ENCODE measurements at places on chromosomes 2 and 18. TPM values are rescaled to one million over a fixed set of nuclear protein-coding genes. Genes with fewer than 3 reads are reported as not detected.

- peak overlapping the region; percentile 62 for H3K27ac ChIP-seq
- H3K4me1 ChIP-seq, result peaks cover 73% of the 10 kb centered on the region
- H3K36me3 ChIP-seq, result peaks cover 24% of the 10 kb centered on the region
- no peak for DNase-seq
- H3K4me3 ChIP-seq, result no peak overlapping the region
Observed at GRCh38 chr2:101831351-101831865, 133.9 kb downstream of the MAP4K4 start.

- H3K4me1 ChIP-seq, result no peaks in the 10 kb centered on the region
- no peak overlapping the region for H3K27ac ChIP-seq
- H3K4me3 ChIP-seq, result no peak overlapping the region
- H3K27me3 ChIP-seq, result no peaks in the 10 kb centered on the region
Observed at GRCh38 chr2:220219371-220219770, 591.9 kb downstream of the SLC4A3 start.

GRCh38 chr2:198004173-198004572 is 199.8 kb downstream of the PLCL1 start:
- no peak for DNase-seq
- no peaks in the 10 kb centered on the region for H3K4me1 ChIP-seq
- no peak overlapping the region for H3K27ac ChIP-seq

DNA sequence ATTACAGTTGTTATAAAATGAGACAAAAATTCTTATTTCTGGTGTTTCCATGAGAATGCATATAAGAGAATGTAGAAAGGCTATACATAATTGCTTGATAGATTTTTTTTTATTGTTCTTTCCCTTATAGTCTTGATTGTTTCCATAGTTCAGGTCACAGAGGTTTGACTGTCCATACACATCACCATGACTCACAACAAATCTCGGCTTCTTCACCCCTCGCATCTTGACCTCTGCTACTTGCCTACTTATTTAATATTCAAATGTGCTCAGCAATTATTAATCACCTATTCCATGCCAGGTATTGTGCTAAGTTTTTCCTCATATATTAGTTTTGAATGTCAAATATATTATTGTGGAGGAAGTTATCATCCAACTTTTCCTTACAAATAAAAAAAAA is 789.6 kb downstream of the RNF144A start:
- H3K27me3 ChIP-seq, result no peaks in the 10 kb centered on the region
- no peak overlapping the region for H3K4me3 ChIP-seq
- H3K4me1 ChIP-seq, result peaks cover 6% of the 10 kb centered on the region

DNA sequence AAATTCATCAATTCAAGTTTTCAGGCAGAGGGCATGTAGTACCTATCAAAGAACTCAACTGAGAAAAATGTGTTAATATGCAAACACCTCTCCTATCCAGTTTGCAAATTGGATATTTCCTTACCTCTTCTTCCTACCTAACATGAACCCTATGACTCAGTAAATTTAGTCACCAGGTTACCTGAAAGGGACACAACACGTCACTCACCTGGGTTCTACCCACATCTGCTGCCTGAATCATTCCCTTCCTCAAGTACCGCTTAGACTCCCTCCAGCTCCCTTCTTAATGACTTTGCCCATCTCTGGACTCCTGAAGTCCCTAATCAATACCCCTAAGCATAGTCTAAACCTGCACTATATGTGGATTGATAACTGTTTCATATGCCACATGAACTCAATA is 10.4 kb downstream of the ANKRD44 start:
- H3K27me3 ChIP-seq, result no peaks in the 10 kb centered on the region
- no peak overlapping the region for H3K4me3 ChIP-seq
- no peak overlapping the region for H3K27ac ChIP-seq
- DNase-seq, result no peak

DNA sequence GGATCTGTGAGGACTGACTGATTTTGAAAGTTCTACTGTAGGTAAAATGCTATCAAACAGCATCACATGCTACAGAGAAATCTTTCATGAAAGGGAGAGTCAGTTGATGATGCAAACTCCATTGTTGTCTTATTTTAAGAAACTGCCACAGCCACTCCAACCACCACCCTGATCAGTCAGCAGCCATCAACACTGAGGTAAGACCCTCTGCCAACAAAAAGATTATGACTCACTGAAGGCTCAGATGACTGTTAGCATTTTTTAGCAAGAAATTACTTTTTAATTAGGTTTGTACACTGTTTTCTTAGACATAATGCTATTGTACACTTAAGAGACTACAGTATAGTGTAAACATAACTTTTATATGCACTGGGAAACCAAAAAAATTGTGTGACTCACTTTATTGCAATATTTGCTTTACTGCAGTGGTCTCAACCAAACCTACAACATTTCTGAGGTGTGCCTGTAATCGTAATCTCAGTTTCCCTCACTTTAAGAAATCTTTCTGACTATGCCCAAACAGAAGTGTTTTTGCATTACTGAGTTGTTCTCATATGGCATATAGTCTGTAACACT is 42.8 kb downstream of the METTL8 start:
- H3K36me3 ChIP-seq, result peaks cover 2% of the 10 kb centered on the region
- DNase-seq, result no peak
- H3K27ac ChIP-seq, result peak overlapping the region; percentile 82
- H3K27me3 ChIP-seq, result no peaks in the 10 kb centered on the region
- no peak overlapping the region for H3K4me3 ChIP-seq

DNA sequence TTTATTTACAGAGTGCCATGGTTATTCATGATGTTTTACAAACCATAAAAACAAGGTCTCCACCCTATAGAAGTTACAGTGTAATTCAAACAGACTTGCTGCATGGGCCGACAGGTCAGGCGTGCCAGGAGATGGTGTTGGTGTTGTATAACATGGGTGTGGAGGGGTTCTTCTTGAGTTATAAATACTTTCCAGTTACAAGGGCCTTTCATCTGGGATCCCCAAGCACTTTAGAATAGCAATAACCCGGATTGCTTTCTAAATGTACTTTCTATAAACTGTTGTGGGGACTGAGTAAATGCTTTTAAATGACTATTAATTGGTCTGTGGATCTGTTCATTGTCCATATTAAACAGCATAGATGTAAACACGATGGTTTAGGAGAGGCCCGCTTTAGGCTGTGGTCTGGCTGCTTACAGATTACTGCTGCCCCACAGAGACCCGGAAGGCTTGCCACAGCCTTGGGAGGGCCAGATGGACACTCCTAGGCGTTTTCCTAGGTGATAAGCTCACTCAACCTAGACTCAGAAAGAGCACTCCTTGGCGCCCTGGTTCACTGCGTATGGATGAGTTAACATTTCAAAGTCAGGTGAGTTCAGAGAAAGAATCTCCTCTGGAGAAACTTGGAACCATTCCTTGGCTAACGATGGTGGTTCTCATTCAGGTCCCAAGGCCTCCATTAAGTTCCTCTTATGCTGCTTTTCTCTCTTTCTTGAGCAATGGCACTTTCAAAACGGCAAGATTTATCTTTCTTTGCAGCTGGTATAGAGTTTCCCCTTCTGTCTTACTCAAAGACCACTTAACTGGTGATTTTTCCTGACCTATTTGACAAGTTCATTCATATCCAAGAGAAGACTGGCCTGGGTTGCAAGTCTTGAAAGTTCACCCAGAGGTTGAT is 3.6 kb upstream of the KIAA2012 start:
- no peak for DNase-seq
- H3K36me3 ChIP-seq, result no peaks in the 10 kb centered on the region
- peaks cover 10% of the 10 kb centered on the region for H3K4me1 ChIP-seq

DNA sequence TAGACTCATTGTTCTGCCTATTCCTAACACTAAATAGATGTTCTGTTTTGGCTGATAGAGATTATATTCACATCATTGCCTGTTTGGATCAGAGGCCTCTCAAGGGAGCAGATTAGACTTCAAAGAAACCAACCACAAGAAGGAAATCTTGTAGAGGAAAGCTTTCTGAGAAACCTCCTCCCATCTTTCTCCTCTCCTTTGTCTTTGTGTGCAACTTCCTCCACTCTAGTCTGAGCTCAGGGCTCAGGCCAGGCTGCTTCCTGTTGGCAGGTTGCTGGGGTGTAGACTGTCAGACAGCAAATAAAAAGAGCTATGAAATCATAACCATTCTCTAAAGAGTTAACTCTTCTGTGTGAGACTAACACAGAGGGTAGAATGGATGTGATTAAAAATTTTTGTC is 113.0 kb downstream of the TGFA start:
- no peak overlapping the region for H3K27ac ChIP-seq
- H3K4me3 ChIP-seq, result no peak overlapping the region
- H3K36me3 ChIP-seq, result no peaks in the 10 kb centered on the region
- H3K4me1 ChIP-seq, result no peaks in the 10 kb centered on the region
- no peak for DNase-seq
- H3K27me3 ChIP-seq, result peaks cover 13% of the 10 kb centered on the region

GRCh38 chr2:212711856-212712255 is 173.3 kb upstream of the ERBB4 start:
- no peak overlapping the region for H3K4me3 ChIP-seq
- no peak overlapping the region for H3K27ac ChIP-seq

GRCh38 chr2:98734162-98734561 is 3.2 kb upstream of the MGAT4A start:
- peaks cover 5% of the 10 kb centered on the region for H3K4me1 ChIP-seq
- peaks cover 42% of the 10 kb centered on the region for H3K27me3 ChIP-seq
- no peak overlapping the region for H3K4me3 ChIP-seq
- H3K27ac ChIP-seq, result no peak overlapping the region
- DNase-seq, result no peak

DNA sequence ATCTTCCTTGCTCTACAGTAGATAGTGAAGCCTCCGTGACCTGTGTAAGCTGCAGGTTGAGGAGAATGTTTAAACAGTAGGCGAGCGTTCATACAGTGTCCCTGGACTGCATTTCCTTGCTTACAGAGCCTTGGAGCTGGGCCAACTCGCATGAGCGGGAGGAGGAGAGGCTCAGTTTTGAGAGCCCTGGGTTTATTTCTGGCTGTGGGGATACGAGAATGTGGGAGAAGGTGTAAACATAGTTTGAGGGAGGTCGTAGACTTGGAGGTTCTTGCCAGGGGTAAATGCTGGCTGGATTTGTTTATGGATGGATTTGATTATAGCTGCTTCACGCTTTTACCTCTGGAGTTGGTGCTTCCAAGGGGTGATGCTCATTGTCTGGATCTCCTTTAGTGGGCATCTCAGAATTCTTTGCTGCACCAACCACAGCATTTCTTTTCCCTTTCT is 20.8 kb downstream of the CRIM1 start:
- no peak overlapping the region for H3K4me3 ChIP-seq
- H3K36me3 ChIP-seq, result peaks cover 1% of the 10 kb centered on the region
- DNase-seq, result no peak
- H3K27ac ChIP-seq, result peak overlapping the region; percentile 59
- H3K4me1 ChIP-seq, result peaks cover 86% of the 10 kb centered on the region

- H3K27me3 ChIP-seq, result peaks cover 7% of the 10 kb centered on the region
- no peak for DNase-seq
- no peak overlapping the region for H3K4me3 ChIP-seq
- H3K36me3 ChIP-seq, result no peaks in the 10 kb centered on the region
Observed at GRCh38 chr2:49753344-49753985, 599.1 kb upstream of the FSHR start.

GRCh38 chr18:5891184-5891853 is 4.0 kb downstream of the TMEM200C start:
- DNase-seq, result peak; percentile 82
- H3K27ac ChIP-seq, result no peak overlapping the region
- peak overlapping the region; percentile 51 for H3K4me3 ChIP-seq

- peak within 1 kb of the TSS; percentile 94 for H3K4me3 ChIP-seq
- H3K27ac ChIP-seq, result peak within 1 kb of the TSS; percentile 93
- peaks cover 2% of the 10 kb centered on the region for H3K36me3 ChIP-seq
- peak; percentile 73 for DNase-seq
- H3K27me3 ChIP-seq, result no peaks in the 10 kb centered on the region
Observed at GRCh38 chr2:69013142-69013839, at the start of gene ANTXR1. ANTXR1 (plus strand) TSS chr2:69013179; CDS start chr2:69013500, 321 bp downstream.

Gene EDAR
- total RNA-seq, result not detected

Gene CCL20
- 0.45 TPM for total RNA-seq

Gene RAB6C
- 0.24 TPM for total RNA-seq

Gene DOK6
- 15.1 TPM for total RNA-seq

Gene CHMP1B
- total RNA-seq, result 32.5 TPM

Data from chondrocyte (in vitro differentiated cells).